ENCODE measurements at places on chromosomes 6 and 20.

- DNase-seq = peak; percentile 75
These were observed 97.0 kb upstream of the AGPAT4 start for GRCh38 chr6:161370880-161371279.

DNA sequence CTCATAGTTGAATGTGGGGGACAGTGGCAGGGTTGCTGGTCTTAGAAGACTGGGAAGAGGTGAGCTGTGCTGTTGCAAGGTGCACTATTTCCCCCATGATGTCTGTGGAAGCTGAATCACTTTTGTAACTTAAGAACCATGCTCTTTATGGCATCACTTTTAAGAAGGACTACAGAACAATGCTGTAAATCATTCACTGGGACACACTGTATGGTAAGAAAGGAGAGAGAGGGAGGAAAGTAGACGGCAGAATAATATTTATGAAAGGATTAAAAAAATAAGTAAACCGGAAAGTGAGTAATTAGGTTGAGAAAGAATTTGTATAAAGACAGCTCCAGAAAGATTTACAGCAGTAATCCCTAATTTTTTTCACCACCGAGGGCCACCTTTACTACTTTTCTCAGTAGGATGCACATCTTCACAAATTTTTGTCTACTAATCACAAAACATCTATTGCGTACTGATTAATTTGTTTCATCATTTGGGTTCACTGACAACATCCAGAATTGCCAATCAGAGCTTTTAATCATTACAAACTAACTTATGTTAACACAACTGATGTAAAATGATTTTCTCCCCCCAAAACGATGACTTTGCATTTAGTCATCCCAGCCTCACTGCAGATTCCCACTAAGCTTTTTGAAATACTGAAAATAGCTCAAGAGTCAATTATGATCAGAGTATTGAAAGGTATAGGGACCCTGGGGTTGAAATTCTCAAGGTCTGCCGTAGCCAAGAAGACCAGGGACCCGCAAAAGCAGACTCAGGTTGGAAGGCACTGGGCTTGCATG, 560.7 kb upstream of the NOX3 start:
- DNase-seq = no peak

- DNase-seq = no peak
These were observed 10.4 kb downstream of the LAMA5 start for GRCh38 chr20:62356589-62357186.

GRCh38 chr20:1861347-1861976, 33.7 kb upstream of the SIRPA start:
- no peak for DNase-seq

DNA sequence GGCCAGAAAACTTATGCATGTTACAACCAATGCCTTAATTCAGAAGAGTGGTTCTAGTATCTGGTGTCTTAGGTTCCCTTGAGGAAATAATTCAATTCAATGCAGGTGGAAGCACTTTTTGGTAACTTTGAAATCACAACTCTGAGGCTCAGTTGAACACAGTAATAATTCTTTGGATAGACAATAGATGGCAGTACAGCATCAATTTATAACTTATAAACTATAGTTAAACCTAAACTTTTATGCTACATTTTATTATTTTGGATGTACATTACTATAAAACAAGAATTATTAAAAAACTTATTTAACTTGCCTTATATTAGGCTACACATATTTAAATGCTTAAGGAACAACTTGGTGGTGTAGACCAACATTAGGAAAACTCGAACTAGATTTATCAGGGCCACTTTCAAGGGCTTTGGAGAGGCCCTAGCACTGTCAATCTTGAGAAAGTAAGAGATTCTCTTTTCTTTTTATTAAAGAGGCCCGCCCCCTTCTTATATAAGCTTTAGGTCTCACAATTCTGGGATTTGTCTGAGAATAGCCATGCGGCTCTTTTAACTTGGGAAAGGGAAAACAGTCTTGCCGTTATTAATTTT, 85.9 kb downstream of the CRYBG1 start:
- DNase-seq = peak; percentile 42

DNA sequence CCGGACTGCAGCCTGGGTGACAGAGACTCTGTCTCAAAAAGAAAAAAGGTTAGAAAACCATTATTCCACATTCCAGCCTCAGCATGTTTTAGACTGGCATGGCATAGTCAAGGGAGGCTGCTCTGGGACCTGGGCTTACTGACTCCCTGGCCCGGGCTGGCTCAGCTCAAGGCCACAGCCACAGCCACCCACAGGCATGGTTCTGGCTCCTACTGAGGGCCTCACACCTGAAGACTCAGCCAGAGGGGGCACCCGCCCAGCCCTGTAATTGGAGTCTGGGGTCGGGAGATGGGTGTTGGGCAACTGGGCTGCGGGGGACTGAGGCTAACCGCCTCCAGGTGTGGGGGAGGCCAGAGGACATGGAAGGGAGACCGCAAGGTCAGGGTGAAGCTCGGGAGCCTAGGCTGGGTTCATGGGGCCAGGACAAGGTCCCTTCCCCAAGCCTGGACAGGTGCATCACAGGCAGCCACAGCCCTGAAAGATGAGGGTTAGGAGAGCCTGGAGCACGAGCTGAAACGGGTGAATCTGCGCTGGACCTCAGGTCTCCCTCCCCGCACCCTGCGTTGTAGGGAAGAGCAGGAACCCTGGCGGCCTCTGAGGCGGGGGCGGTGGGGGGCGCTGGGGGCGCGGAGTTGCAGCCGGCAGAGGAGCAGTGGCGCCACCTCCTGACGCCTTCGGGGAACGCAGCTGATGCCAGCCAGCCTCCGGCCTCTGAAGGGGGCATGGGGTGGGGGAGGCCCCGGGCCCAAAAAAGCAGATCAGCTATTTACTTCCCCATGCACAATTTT, 67.7 kb upstream of the SRSF6 start:
- no peak for DNase-seq

DNA sequence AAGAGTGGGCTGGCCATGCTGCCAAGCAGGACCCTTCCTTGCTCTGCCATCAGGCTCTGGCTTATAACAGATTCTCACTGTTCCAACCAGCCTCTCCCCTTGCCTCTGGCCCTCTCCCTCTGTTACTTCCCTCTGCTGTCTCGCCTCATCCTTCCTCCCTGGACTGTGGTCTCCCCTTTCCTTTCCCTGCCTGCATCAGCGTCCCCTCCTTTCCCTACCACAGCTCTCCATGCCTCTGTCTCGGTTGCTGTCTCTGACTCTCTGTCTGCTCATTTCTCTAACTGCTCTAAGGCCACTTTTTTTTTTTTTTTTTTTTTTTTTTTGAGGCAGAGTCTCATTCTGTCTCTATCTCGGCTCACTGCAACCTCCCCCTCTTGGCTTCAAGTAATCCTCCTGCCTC, 173.4 kb downstream of the PTPRT start:
- DNase-seq = no peak

DNA sequence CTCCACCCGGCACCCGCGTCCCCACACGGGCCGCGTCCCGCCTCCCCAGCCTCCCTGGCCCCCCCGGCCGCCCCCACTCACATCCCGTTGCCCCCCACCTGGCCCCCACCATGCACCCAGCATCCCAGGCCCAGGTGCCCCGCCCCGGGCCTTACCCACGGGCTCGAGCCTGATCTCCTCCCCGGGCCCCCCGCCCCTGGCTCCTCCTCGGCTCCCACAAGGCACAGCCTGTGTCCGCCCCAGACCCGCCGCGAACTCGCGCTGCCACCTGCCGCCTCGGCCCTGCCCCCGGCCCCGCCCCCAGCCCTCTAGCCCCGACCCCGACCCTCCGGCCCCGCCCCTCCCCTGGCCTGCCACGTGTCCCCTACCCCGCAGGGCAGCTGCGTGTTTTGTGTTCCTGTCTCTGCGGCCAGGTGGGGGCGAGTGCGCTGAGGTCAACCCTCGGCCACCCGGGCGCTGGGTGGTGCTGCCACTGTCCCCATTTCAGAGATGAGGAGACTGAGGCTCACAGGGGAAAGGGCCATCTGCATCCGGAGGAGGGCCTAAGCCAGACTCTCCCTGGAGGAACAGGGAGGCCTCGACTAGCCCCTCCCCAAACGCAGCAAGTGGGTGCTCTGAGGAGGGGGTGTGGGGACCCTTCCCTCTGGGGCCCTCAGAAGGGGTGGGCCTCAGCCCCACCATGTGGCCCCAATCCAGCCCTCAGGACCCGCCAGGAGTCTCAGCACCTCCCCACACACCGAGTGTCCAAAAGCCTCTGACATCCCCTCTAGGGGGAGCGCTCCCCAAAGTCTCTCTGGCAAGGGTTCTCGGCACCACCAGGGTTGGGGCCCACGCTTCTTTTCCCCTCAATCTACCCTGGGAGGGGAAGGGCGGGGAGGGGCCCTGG, 99.8 kb downstream of the TAF4 start:
- DNase-seq = no peak

- DNase-seq = no peak
These were observed 275.5 kb downstream of the PTPRK start for GRCh38 chr6:128244751-128245405.

- DNase-seq = no peak
These were observed 50.8 kb upstream of the BACH2 start for GRCh38 chr6:90347411-90347851.

DNA sequence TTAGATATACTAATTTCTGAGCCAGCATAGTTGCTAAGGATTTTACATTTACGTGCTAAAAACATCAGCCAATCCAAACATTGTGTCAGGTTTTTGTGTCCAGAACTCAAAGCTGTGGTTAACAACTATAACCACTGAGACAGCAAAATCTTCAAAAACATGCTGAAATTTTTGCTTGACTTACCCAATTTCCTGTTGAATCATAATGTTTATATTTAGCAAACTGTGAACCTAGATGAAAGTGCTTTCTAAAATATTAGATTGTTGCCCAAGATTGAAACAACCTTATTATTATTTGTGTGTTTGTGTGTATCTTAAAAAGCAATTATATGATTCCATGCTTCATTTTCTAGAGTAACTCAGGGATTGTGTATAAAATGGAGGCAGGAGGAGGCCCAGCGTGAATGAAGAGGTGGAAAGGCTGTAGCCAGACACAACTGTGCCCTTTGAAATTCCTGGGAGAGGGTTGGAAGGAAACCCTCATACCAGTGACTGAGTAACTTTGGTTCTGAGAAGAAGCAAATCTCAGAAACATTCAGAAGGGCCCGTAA, 48.0 kb downstream of the ARMC2 start:
- no peak for DNase-seq

DNA sequence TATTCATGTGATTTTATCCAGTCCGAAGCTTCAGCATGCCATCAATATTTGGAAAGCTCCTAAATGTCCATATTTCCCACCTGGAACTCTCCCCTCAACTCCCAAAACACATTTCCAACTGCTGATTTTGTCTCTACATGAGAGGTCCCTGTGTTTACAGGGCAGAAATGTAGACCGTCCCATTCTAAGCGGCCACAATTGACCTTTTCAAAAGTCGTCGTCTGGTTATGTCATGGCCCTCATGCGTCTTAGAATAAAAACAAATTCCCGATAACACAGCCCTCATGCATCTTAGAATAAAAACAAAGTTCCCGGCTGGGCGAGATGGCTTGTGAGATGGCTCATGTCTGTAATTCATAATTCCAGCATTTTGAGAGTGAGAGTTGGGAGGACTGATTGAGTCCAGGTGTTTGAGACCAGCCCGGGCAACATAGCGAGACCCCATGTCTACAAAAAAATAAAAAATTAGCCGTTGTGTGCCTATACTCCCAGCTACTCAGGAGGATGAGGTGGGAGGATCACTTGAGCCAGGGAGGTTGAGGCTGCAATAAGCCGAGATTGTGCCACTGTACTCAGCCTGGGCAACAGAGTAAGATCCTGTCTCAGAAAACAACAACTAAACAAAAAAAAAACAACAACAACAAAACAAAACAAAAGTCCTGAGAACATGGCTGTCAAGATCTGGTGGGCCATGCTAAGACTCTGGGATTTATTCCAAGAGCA, 6.4 kb upstream of the ZNF217 start:
- DNase-seq = no peak

- DNase-seq = no peak
These were observed 81.0 kb upstream of the FAM8A1 start for GRCh38 chr6:17519120-17519519.

DNA sequence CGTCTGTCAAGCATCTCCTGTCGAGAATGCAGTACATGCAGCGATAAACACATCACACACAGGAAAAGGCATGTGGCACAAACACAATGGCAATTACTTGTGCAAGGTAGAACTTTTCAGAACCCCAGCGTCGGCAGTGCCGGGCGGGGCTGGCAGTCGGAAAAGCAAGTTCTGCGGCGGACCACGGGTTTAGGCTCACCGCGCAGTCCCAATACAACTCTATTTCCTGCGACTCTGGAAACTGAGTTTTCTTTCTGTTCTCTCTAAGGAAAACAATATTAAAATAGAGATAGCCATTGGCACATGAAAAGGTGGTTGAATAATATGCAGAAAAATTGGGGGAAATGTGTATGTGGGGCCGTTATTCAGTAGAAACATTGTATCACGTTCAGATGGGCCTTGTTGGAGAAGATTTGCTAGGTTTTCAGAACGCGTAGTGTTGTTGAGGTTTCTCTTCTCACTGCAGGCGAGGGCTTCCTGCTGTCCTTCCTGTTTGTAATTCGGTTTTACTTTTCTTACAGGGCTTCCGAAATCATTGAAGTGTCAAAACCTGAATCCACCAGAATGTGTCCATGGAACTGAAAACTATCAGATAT, 369.5 kb downstream of the THBS2 start:
- DNase-seq = no peak

DNA sequence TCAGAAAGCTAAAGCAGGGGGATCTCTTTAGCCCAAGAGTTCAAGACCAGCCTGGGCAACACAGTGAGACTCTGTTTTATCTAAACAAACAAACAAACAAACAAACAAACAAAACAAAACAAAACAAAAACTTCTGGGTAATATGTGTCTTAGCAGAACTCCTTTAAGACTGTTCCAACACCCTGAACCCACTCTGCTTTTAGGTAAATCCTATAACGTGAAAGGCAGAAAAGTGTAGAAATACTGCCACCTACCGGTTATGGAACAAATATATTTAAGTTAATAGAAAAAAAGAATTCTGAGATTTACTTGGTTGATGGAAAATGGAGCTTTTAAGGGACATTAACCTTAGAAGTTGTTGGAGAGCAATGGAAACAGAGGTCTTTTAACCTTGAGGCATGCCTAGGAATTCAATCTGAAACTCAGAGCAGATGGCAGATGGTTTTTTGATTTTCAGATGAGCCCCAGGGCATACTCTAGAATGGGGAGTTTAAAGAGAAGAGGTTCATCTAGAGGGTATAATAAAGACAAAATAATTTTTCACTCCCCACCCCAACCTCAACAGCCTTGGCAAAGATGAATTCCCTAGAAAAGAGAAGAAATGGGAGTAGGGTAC, 38.5 kb downstream of the SOD2 start:
- peak; percentile 52 for DNase-seq

DNA sequence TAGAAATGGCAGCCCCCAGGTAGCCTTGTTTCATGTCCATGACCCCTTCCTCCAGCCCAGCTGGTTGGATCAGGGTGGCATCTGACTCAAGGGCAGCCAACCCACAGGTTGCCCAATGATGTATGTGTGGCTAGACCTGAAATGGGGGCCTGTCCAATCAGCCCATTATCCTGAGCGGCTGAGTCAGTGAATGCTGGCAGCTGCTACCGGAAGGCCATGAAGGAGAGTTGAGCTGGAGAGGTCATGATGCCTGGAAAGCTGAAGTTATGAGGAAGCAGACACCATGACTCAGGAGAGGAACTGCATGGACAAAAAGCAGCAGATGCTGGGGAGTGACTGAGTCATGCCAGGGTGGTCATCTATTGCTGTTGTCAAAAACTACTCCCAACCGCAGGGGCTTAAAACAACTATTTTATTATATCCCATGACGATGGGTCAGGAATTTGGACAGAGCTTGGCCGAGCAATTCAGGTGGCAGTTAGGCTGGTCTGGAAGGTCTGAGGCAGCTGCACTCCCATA, 67.3 kb downstream of the MDGA1 start:
- no peak for DNase-seq

- DNase-seq = no peak
These were observed 199.2 kb upstream of the HTR1E start for GRCh38 chr6:86738078-86738477.
